ENCODE measurements at places on chromosomes 2 and 18.

- no peak for DNase-seq
These were observed 949 bp upstream of the MYL12B start for GRCh38 chr18:3260995-3261372.

DNA sequence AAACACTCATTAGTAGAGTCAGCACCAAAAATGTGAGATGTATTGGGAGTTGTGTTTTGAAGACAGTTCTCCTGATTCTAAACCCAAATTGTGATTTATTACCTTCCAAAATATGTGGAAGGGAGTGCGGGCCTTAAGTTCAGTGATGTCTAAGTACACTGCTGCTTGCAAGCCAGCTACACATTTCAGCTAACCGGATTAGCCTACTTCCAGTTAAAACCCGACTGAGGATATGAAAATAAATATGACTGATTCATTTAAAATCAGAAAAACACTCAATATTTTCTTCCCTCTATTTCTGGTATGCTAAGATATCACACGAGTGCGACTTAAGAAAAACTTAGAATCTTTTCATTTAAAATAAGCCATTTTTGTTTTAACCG lies 907 bp downstream of the FHL2 start:
- no peak for DNase-seq

DNA sequence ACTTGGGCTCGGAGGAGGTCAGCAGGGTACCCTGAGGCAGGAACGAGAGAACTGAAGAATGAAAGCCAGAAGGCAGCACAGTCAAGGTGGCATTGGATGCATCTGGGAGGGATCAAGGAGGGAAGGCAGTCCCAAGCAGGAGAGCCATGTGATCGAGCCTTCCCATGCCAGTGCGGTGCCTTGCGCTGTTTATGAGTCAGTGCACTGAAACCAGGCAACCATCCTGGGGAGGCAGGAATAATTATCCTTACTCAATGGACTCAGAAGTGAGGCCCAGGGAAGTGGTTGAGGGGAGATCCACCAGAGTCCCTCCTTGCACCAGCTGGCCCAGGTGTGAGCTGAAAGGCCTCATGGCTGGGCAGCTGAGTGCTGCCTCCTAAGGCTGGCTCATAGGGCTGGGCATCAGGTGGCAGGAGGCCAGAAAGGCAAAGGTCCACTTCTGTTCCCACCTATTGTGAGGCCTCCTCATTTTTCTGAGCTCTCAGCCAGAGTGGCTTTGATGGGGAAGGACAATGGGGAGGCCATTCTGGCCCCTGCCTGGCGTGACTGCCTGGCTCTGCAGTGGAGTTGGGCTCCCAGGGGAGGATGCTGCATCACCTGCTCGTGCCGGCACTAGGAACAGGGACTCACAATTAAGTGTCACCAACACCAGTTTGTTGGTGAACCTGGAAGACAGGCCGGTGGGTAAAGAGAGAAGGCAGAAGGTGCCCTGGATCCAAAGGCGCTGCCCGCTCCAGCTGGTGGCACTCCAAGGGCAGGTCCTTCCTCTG lies 82.3 kb downstream of the TFCP2L1 start:
- DNase-seq: no peak

DNA sequence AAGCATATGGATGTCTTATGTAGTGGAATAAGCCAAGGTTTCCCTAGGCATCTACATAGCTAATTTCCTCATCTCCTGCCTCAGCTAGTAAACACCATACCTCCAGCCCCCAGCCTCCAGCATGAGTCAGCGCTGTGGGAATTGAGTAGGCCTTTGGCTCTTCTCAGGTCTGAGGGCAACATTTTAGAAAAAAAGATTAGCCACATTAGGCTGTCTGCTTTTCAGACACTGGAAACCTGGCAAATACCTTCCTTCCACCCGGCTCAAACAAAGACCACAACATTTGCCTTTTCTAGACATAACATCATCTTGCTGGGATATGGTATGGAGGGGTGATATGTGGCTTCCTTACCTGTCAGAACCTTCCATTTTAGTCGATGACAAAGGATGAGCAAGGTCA lies 6.1 kb upstream of the CCDC195 start:
- no peak for DNase-seq

All from AG09309 (cell line).